Occipital lobe (tissue), 3 donors: ENCODE measurements at places on chromosomes 12 and 14.

- DNase-seq, result peak; percentile 21
These were observed 8.7 kb upstream of the SPATS2 start for GRCh38 chr12:49358483-49359141.

- DNase-seq, result no peak
These were observed 603.4 kb upstream of the FOXG1 start for GRCh38 chr14:28163233-28163632.

GRCh38 chr12:95808146-95808545 is 17.6 kb upstream of the NTN4 start:
- no peak for DNase-seq

- no peak for DNase-seq
These were observed 160.0 kb downstream of the ADGRD1 start for GRCh38 chr12:131113568-131114270.

DNA sequence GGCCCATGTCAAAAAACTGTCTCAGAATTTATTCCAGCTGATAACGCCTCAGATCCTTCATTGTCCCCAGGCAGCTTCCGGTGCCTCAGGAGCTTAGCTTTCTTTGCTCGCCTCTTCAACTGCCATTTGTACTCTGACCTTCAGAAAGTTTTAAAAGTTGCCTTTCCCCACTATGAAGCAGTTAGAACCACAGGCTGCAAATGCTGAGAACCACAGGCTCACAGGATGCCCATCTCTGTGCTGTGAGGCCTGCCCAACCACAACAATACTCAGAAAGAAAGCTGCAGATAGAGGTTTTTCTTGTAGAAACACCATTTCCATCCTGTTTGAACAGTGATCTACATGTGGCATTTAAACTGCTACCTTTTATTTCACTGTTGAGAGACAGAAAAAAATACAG is 131.1 kb downstream of the PRKCH start:
- DNase-seq, result no peak

GRCh38 chr14:99625476-99625875 is 19.5 kb upstream of the HHIPL1 start:
- DNase-seq, result no peak
